Renal cortical epithelial cell (primary cell): ENCODE measurements at places on chromosomes 13 and 19.

DNA sequence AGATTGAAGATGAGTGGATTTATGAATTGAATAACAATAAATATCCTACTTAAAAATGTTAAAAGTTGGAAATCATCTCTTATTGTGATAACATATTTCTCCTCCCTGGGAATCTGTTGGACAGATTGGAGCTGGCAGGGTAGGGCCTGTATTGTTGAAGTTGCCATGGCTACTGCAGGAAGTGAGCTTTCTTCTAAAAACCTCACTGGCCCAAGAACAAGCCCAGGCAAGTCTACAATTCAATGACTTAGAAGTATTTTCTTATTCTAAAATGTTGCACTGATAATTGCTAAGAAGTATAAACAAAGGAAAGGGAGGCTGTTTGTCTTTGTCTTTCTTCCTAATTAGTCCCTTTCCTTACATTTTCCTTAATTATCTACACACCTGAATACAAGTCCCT, 112.1 kb downstream of the DLEU7 start:
- DNase-seq = peak; percentile 71

DNA sequence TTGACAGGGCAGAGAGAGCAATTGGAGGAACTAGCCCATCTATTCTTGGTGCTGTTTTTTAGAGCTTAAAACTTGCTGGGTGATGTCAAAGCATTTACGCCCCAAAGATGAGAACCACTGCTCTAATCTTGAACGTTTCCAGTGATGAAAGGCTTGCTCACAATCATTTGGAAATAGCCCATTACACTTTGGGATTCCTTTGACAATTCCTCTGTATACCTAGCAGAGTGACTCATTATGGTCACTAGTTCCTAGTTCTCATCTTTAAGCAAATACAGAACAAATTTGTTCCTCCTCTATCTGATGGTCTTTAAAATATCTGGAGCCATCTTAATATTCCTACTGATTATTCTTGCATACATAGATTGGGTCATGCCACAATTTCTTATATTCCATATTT, 112.3 kb downstream of the GPC6 start:
- DNase-seq = peak; percentile 72

- no peak for DNase-seq
Measured at GRCh38 chr19:7806876-7807275, 23.1 kb upstream of the EVI5L start.

GRCh38 chr19:6249296-6249695, 30.5 kb downstream of the MLLT1 start:
- DNase-seq = no peak

GRCh38 chr19:48216933-48217332, 38.8 kb downstream of the CARD8 start:
- no peak for DNase-seq

DNA sequence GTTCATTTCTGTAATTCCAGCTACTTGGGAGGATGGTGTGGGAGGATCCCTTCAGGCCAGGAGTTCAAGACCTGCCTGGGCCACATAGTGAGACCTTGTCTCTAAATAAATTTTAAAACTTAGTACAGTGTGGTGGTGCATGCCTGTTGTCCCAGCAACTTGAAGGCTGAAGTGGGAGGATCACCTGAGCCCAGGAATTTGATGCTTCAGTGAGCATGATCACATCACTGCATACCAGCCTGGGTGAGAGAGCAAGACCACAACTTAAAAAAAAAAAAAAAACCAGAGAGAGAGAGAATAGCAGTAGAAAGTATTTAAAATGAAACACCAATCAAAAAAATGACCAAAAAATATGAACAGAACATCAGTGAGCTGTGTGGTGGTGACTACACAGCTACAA, 7.1 kb upstream of the ZNF823 start:
- DNase-seq = peak; percentile 88

GRCh38 chr13:113508521-113509254, 18.2 kb upstream of the DCUN1D2 start:
- no peak for DNase-seq

DNA sequence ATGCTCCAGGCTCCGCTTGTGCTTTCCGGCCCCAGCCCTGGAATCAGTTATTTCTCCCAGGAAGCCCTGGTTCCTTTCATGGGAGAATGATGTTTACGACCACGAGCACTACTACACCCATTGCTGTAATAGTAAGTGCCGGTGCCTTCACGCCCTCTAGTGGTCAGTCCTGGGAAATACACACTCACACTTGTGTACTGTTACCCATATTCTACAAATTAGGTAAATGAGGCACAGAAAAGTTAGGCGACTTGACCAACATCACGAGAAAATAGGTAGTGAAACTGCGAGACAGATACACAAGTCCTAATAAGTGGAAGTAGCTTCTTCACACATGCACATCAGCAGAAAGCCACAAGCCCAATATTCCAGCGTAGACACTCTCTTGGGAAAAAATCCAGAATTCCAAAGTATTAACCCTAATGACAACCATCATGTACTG, 21.7 kb downstream of the CEACAM21 start:
- DNase-seq = peak; percentile 53

DNA sequence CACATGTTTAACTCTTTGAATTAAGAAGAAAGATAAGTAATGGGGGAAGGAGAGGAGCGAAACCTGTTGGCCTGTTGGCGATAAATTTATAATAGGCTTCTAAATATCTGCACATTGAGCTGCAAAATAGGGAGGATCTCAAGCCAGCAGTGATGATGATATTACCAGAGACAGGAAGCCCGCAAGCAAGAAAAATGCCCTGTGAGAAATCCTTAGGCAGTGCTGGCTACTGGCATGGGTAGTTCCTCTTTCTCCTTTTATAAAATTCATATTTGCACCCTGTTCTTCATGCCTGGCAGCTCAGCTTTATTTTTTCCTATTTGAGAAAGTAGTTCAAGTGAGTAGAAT, 858 bp upstream of the USP12 start:
- no peak for DNase-seq

DNA sequence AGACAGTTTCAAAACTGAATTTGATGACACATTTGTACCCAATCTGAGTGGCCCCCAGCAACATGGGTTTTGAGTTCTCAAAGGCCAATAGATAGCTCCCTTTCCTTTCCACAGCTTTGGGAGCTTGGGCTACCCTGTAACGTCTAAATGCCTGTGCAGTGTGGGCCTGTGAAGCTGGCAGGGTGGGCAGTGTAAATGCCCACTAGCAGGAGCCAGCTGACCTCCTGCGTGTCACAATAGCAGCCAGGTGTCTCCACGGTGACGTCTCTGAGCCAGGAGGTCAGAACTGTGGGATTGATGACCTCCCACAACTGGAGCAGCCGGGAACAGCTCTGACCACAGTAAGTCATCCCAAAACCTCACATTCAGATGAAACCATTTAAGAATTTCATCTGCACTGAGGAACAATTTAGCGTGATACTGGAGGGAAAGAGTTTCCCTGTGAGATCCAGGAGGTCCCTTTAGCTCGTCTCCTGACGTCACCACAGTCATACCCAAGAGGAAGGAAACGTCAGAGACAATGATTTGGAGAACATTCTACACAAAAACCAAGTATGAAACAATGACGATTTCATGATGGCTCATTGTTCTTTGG, at the start of gene IPO5:
TSS of gene IPO5 (plus strand) at position 300 of the 595 bp plus-strand sequence. CDS start 23,022 bp downstream, outside the sequence.
- DNase-seq = peak; percentile 26

GRCh38 chr13:88339271-88339741, 668.1 kb downstream of the SLITRK5 start:
- DNase-seq = no peak

DNA sequence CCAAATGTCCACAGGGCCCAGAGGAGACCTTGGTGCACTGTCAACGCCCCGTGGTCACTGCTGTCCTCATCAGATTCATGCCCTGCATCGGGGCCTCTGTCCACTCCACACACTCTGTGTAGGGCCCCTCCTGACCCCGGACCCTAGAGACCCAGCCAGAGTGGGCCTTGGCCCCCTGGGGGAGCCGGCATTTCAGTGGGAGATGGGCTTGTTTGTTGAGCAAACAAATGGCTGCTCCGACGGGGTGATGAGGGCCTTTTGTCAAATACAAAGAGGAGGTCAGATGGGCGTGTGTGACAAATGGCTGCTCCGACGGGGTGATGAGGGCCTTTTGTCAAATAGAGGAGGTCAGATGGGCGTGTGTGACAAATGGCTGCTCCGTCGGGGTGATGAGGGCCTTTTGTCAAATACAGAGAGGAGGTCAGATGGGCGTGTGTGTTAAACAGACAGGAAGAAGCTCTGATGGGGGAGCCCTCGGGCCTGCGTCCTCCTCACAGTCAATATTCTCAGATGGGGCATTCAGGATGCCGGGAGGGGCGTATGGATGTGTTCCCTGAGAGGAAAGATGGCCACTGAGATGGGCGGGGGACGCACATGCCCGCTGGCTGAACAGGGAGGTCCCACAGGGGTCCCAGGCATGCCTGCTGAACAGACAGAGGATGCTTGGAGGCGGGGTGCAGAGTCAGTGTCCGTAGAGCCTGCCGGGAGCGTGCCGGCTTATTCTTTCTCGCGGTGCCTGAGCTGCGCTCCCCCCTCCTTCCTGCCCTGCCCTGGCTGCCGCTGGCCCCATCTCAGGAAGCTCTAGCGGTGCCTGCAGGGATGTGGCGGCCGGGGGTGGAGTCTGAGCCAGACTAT, 36.3 kb downstream of the SMIM24 start:
- DNase-seq = no peak

DNA sequence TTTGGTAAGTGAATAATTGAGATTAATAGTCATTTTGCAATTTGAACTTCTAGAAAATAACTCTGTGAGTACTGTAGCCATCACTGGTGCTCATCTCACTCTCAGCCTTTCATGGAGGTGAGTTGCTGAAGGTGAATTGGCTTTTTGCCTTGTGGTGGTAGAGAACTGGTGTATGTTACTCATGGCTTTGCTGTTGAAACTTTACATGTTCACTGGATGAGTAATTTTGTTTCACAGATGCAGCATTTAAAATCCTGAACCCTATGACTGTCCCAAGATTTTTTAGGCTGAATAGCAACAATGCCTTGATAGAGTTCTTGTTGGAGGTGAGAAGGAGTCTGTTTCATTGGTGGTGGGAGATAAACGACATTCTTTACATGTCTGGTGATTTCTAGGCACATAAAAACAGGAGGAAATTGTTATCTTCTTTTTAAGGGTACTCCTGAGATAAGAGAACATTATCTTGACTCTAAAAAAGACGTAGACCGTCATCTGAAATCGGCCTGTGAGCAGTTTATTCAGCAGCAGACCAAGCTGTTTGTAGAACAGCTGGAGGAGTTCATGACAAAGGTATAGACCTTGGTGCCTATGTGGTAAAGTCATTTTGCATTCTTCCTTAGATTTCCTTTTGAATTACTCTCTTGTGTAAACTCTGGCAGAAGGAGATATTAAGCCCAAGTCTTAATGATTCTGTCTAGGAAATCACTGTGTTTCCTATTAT, 53.9 kb downstream of the COG3 start:
- peak; percentile 50 for DNase-seq
